ENCODE measurements at places on chromosomes 7 and 10.

GRCh38 chr10:103861505-103861904, 6.1 kb upstream of the SH3PXD2A start:
- DNase-seq = no peak

DNA sequence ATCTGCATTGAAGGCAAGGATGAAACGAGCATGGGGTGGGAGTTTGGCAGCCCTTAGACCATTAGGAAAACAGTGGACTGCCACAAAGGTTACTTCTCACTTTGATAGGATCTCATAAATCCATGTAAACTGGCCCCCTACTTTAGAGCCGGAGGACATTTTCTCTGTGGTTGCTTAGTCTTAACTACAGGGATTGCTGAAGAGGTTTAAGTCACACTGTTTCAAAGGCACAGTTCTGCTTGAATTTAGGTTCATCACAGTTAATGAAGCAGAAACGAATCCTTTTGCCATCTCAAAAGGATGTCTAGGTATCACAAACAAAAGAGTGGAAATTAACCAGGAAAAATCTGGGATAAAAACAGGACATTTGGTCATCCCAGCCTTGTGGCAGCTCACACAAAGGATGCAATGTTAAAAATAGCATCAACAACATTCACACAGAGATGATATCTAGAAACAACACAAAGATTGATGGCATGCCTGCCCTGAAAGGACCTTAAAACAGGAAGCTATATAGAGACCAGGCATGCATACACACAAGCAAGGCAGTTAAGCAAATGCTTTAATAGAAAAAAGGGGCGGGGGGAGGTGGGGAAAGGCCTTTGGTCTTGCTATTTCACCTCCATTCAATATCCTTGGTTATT, 74.0 kb downstream of the DOCK4 start:
- DNase-seq = no peak

- no peak for DNase-seq
Measured at GRCh38 chr10:13987446-13987845, 343.3 kb downstream of the FRMD4A start.

GRCh38 chr10:90819911-90820310, 37.9 kb downstream of the HTR7 start:
- DNase-seq = no peak

DNA sequence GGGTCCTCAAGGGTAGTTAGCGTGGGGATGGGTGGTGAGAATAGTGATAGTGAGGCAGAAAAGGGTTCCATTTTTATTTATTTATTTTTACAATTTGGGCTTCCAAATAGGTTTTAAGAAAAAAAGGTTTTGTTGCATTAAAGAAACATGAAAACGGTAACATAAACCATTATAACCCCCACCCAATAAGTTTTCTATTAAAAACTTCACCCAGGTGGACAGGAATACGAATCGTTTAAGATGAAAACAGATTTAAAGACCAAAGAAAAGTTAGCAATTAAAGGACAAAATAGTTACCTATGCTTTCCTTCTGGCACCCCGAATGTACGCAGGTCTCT, 78.7 kb downstream of the ZFAND4 start:
- no peak for DNase-seq

- no peak for DNase-seq
Measured at GRCh38 chr7:51344406-51345138, 28.0 kb upstream of the COBL start.

DNA sequence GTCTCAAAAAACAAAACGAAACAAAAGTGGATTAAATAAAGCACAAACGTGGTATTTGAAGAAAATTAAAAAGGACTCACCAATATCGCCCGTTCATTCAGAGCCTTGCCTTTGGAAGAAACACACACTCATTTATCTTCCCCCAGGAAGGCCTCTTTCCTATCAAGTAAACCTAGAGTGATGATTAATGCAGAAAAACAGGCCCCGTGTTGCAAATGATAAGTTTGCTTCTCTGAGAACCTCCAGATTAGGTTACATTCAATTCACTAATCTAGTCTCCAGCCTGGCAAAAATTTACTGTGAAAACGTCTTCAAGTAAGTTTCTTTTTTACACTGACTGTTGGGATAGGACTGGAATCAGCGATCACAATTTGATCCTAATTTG, 78.0 kb upstream of the C1GALT1 start:
- DNase-seq = no peak

DNA sequence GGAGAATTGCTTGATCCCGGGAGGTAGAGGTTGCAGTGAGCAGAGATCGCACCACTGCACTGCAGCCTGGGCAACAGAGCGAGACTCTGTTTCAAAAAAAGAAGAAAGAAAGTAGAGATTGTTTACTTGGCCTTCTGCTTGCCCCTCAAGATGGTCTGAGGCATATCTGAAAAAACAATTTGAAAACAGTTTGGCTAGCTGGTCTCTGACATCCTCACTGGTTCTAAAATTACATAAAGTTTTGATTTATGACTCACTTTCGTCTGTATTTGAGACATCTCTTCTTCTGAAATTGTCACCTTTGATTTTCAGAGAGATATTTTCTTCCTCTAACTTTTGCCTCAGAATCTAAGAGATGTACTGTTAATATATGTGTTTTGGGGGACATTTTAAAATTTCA, 49.6 kb upstream of the HELLS start:
- no peak for DNase-seq

All from T-helper 22 cell (primary cell).